ENCODE measurements at places on chromosomes 7 and 10.
A peak's percentile ranks its signal among the peaks of the same experiment; 100 is the strongest.

GRCh38 chr7:38855867-38856266, 53.1 kb downstream of the VPS41 start:
- DNase-seq = peak; percentile 9

- DNase-seq = no peak
Observed at GRCh38 chr10:113843972-113844485, 9.9 kb downstream of the DCLRE1A start.

DNA sequence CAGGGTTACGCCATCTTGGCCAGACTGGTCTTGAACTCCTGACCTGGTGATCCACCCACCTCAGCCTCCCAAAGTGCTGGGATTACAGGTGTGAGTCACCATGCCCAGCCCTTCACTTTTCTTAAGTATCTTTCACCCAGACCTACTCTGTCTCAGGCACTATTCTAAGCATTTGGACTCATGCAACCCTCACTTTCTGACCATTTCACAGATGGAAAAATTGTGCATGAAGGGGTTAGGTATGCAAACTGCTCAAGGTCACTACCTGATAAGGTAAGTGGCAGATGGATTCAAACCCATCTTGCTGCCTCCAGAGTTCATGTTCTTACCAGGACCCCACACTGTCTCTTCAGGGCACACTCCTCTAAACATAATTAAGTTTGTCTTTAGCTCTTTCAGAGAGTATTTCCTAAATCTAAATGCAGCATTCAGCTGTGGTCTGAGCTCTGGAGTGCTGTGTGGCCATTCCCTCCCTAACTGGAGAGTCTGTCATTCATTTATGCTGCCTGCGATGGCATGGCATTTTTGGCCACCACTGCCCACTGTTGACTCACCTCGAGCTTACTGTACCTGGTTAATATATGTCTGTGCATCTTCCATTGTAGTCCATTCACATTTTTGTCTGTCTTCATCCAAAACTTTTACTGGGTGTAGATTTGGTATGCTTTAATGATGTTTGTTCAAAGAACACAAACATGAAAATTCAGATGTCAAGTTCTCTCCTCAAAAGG, 88.4 kb downstream of the CCDC71L start:
- DNase-seq = peak; percentile 78

DNA sequence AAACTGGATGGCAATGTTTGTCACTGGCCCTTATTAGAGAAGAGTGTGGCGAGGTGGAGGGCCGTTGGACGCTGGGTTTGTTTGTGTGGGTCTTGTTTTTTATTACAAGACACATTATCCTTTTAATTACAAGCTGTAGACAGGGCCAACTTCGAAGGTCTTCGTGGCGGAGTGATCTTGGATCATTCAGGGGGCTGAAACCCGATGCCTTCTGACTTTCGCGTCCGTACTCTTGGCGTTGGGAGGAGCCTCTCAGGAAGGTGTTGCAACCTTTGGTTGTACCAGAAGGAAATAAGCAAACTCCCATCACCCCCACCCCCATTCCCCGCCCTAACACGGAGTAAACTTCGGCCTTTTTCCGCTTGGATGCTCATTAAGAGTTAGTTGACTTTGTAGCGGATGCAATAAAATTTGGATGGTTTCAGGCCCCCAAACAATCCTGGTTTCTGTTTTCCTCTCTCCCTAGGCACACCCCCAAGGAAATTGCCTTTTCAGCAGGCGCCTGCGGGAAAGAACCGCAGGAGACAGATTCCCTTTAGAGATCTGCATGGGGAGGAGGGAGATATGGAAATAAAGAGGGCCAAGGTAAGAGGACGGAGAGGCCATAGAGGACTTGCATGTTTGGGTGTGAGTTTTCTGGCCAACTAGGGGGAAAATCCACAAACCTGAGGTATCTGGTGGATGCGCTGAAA, 294.5 kb upstream of the NFE2L3 start:
- DNase-seq = peak; percentile 73

DNA sequence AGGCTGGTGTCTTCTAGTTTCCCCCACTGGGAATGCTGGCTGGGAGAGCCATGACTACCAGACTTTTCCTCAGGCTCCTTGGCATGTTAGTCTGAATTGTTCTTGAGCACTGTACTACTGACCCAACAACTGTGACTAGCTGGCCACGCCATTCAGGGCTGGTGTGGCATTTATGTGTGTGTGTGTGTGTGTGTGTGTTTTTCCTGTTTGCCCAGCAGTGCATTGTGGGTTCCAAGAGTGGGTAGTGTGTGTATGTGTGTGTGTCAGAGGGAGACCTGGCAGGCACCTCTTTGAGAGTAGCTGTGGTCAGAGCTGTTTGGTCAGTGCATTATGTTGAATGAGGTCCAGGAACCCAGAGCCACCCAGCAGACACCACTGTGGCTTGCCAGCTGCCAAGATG, 9.2 kb downstream of the PCBD1 start:
- peak; percentile 43 for DNase-seq

GRCh38 chr10:91953600-91954160, 30.1 kb downstream of the BTAF1 start:
- no peak for DNase-seq

- no peak for DNase-seq
Observed at GRCh38 chr10:117997673-117998072, 49.1 kb downstream of the RAB11FIP2 start.

DNA sequence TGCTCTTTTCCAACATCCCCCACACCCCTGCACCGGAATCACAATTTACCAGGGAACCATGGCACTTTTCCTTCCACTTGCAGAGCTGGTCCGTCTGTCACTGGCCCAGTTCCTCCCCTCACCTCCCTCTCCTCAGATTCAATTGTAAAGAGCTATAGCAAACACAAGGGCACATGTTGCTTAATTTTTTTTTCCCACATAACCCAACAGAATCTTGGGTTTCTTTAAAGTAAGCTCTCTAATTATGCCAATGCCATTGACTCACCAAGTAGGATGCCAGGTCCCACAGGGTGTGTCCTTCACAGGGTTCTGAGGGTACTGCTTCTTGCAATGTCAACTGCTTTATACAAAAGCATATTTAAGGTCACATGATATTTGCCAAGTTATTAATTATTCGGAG, 262.2 kb downstream of the AUTS2 start:
- no peak for DNase-seq

GRCh38 chr10:78357141-78358063, 323.7 kb downstream of the RPS24 start:
- DNase-seq = no peak

DNA sequence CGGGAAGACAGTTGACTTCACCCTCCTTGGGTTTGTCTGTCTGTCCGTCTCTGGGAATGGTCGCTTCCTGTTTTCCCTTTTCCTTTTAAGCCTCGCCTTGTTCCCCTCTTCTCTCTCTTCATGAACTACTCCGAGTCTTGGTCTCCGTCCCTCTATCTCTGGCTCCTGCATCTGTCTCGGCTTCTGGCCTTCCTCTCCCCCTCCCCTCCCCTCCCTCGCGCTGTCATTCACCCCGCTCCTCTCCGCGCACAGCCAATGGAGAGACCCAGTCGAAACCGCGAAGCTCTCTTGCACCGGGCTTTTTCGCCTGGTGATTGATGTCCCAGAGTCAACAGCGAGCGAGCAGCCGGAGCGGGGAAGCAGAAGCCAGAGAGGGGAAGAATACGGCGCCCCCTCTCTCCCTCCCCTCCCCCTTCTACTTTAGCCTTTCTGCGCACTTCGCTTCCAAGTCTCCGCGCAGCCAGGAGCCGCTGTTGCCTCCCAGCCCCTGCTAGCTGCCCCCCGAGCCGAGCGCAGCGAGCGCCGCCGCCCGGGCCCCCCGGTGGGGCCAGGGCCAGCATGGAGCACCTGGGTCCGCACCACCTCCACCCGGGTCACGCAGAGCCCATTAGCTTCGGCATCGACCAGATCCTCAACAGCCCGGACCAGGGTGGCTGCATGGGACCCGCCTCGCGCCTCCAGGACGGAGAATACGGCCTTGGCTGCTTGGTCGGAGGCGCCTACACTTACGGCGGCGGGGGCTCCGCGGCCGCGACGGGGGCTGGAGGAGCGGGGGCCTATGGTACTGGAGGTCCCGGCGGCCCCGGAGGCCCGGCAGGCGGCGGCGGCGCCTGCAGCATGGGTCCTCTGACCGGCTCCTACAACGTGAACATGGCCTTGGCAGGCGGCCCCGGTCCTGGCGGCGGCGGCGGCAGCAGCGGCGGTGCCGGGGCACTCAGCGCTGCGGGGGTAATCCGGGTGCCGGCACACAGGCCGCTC, at the start of gene TLX1:
Gene TLX1, plus strand, starts transcription at position 317 of the 978 bp plus-strand sequence. Its CDS starts 242 bp downstream, at position 559.
- no peak for DNase-seq

GRCh38 chr7:106270122-106270977, 14.4 kb downstream of the NAMPT start:
- no peak for DNase-seq

- peak; percentile 98 for DNase-seq
Observed at GRCh38 chr10:110356628-110357245, 52.0 kb upstream of the SMNDC1 start.

GRCh38 chr7:130956417-130957136, 222.6 kb upstream of the KLF14 start:
- DNase-seq = no peak

GRCh38 chr10:79128923-79129305, 60.1 kb downstream of the ZMIZ1 start:
- no peak for DNase-seq

GRCh38 chr10:117373823-117374505, 1.3 kb downstream of the PDZD8 start:
- DNase-seq = peak; percentile 50

GRCh38 chr10:8987712-8988111, 933.2 kb downstream of the GATA3 start:
- no peak for DNase-seq

GRCh38 chr7:79063019-79063698, 390.3 kb downstream of the MAGI2 start:
- no peak for DNase-seq

DNA sequence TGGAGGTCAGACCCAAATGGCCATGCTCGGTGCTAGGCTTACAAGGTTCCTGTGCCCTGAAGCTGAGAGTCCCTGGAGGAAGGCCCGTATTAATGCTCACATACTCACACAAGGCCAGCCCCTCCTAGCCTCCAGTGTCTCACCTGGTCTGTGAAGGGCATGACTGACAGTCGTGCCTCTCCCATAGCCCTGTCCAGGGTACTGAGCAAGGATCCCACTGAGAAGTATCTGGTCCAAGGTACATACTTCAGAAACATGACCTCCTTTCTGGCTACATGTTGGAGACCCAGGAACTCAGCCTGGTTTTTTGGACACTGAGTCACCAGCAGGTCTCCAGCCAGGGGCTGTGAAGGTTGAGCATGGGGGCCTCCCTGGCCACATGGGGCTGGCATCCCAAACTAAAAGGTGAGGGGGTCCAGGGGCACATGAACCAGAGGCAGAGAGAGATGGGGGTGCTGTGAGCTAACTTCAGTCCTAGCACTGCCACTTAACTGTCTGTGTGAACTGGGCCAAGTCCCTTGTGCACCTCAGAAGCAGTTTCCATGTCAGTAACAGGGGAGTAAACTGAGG, 17.6 kb upstream of the RASGEF1A start:
- peak; percentile 45 for DNase-seq

DNA sequence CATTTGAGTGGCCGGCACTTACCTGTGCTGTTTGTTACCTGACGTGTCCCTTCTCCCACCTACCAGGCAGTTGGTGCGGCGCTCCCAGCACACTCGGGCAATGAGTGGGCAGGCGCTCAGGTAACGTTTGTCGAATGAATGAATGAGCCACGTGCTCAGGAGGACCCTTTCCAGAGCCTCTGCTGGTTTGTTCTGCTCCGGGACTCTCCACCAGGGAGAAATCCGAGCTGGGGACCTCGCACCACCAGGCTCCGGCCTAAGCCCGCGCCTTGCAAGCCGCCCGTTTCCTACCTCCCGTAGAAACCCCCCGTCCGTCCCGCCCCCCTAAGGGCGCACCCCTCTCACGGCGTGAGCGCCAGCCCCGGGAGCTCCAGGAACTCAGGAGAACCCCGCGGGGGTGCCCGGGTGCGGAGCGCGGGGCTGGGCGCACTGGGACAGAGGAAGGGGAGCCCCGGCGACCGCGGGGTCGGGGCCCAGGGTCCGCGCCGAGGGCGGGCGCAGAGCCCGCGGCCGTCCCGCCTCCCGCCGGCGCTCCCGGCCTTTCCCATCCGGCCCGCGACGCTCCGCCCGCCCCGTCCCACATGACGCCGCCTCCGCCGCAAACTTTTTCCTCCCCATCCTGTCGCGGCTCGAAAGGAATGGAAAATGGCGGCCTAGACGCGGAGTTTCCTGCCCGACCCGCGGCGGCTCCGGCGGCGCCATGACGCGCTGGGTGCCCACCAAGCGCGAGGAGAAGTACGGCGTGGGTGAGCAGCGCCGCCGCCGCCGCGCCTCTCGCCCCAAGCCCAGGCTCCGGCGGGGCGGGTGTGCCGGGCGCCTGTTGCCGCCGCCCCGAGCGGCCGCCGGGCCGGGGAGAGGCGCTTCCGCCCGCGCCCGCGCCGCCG, at the start of gene DOCK1:
Gene DOCK1, plus strand, starts transcription at position 611 of the 884 bp plus-strand sequence. Its CDS starts 90 bp downstream, at position 701.
- peak; percentile 80 for DNase-seq

DNA sequence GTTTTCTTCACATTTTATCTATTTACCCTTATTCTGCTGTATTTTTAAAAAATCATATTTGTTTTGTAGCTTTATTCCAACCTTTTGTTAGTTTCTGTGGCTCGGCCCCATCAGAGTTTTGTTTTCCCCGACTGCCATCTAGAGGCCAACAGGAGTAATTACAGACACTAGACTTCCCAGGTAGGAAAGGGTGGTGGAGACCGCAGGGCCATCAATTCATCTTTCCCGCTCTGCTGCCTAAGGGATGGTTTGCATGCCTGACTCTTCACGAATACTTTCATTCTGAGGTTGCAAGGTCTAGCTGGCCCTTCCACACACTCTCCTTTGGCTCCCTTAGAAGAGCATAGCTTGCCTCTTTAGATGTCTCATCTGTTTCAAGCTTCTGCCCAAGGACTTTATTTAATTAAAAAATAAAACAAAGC, 38.3 kb downstream of the LYZL2 start:
- peak; percentile 69 for DNase-seq

DNA sequence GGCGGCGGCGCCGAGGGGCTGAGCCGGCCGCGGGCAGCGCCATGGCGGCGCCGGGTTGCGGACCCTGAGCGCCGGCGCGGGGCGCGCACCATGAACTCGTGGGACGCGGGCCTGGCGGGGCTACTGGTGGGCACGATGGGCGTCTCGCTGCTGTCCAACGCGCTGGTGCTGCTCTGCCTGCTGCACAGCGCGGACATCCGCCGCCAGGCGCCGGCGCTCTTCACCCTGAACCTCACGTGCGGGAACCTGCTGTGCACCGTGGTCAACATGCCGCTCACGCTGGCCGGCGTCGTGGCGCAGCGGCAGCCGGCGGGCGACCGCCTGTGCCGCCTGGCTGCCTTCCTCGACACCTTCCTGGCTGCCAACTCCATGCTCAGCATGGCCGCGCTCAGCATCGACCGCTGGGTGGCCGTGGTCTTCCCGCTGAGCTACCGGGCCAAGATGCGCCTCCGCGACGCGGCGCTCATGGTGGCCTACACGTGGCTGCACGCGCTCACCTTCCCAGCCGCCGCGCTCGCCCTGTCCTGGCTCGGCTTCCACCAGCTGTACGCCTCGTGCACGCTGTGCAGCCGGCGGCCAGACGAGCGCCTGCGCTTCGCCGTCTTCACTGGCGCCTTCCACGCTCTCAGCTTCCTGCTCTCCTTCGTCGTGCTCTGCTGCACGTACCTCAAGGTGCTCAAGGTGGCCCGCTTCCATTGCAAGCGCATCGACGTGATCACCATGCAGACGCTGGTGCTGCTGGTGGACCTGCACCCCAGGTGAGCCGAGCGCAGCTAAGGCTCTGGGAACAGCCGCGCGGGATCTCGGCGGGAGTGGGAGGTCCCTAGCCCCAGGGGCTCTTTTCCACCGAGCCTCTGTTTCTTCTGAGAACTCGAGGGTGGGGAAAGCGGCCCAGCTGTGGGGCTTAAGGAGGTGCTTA, at the start of gene GPR26:
Gene GPR26, plus strand, starts transcription at position 38 of the 919 bp plus-strand sequence. Its CDS starts 53 bp downstream, at position 91.
- no peak for DNase-seq

GRCh38 chr10:132255489-132256344, 52.0 kb downstream of the STK32C start:
- DNase-seq = no peak

- no peak for DNase-seq
Observed at GRCh38 chr7:13639396-13639795, 350.1 kb downstream of the ETV1 start.

Data from kidney tubule cell (primary cell).